ENCODE measurements at places on chromosomes 5 and 9. TPM values are rescaled to one million over a fixed set of nuclear protein-coding genes. Genes with fewer than 3 reads are reported as not detected.
A peak's percentile ranks its signal among the peaks of the same experiment; 100 is the strongest.

KIF24 gene
- total RNA-seq, result 2.8 TPM

DNA sequence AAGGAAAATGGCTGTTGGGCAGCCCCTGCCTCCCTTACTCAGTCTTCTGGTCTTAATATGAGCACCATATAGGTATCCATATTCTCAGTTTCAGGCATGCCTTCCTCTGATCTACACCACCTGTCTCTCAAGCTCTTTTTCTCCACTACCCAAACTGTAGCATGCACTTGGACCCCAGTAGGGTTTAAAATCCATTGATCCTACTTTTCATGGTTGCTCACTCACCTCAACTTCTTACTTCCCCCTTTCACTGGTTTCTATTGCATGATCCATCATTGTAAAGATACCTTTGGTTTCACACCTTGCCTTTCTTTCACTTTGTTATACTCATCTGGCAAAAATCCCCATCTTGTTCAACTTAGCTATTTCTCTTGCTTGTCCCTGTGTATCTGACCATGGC, 159.4 kb downstream of the KDM4C start:
- H3K4me3 ChIP-seq, result no peak overlapping the region
- H3K27me3 ChIP-seq, result no peaks in the 10 kb centered on the region
- H3K27ac ChIP-seq, result no peak overlapping the region
- H3K4me1 ChIP-seq, result peaks cover under 1% of the 10 kb centered on the region

DNA sequence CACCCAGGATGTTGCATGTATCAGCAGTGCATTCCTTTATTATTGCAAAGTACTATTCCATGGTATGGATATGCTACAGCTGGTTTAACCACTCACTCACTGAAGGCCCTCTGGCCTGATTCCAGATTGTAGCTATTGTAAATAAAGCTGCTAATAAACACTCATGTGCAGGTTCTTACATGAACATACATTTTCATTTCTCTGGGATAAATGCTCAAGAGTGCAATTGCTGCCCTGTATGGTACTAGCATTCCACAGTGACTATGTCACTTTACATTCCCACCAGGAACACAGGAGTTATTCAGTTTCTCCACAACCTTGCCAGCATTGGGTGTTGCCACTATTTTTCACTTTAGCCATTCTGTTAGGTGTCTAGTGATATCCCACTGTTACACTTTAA, 267.6 kb downstream of the SPOCK1 start:
- H3K27me3 ChIP-seq, result no peaks in the 10 kb centered on the region
- no peak overlapping the region for H3K4me3 ChIP-seq
- H3K36me3 ChIP-seq, result no peaks in the 10 kb centered on the region
- H3K27ac ChIP-seq, result no peak overlapping the region
- DNase-seq, result no peak
- H3K4me1 ChIP-seq, result no peaks in the 10 kb centered on the region

DNA sequence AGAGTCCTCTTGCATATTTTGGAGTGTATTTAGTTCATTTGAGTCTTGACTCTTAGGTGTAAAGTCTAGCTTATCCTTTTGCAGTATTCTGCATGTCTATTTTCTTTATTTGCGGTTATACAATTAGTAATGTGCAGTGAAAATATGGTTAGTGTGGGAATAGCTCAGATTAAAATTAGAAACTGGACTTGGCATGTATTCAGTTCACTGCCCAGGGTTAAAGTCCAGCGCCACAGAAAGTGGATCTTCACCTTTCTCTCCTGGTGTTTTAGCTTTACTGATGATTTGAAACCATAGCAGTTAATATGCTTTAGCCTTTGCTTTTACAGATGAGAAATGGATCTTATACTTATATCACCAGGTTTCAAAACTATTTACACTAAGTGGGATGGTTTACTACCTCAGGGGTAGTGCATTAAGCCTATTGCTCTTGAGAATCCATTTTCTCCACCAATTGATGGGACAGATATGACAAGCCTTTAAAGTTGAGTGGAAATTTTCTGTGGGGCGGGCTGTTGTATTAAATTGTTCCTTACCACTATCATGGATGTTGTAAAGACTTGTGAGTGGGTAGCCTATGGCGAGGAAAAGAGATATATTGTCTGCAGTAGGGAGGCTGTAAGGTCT, 48.9 kb downstream of the PBX3 start:
- H3K27me3 ChIP-seq, result no peaks in the 10 kb centered on the region
- H3K27ac ChIP-seq, result no peak overlapping the region
- no peaks in the 10 kb centered on the region for H3K36me3 ChIP-seq
- H3K4me3 ChIP-seq, result no peak overlapping the region
- H3K4me1 ChIP-seq, result no peaks in the 10 kb centered on the region
- DNase-seq, result no peak

GRCh38 chr5:140402258-140403074, 833 bp downstream of the ANKHD1 start:
- peak overlapping the region; percentile 84 for H3K4me3 ChIP-seq
- no peaks in the 10 kb centered on the region for H3K27me3 ChIP-seq
- peak; percentile 81 for DNase-seq
- H3K36me3 ChIP-seq, result no peaks in the 10 kb centered on the region
- peak overlapping the region; percentile 91 for H3K27ac ChIP-seq
- H3K4me1 ChIP-seq, result peaks cover 5% of the 10 kb centered on the region

SARDH gene
- total RNA-seq, result 4.6 TPM

Measured in kidney (tissue), 22 donors.